ENCODE measurements at places on chromosomes 5 and 9. TPM values are rescaled to one million over a fixed set of nuclear protein-coding genes. Genes with fewer than 3 reads are reported as not detected.

The LAMC3 gene
- 0.50 TPM for total RNA-seq

The NIM1K gene
- total RNA-seq = 0.42 TPM

DNA sequence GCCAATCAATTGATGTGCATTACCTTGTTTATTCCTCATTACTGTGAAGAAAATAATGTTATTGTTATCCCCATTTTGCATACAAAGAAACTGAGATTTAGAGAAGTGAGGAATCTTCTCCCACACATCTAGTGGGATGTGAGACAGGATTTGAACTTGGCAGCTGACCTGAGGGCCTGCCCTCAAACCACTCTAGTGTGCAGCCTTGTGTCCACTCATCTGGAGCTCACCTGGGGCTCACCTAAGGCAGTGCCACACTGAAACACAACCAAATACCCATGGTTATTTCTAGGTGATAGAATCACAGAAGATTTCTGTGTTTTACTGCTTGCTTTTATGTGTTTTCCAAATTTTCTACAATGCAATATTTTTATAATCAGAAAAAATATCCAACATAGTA, 94.7 kb upstream of the SAP30L start:
- no peak for DNase-seq

- DNase-seq = no peak
Observed at GRCh38 chr9:14967450-14968321, 57.5 kb upstream of the FREM1 start.

The HAVCR1 gene
- total RNA-seq = not detected

- DNase-seq = no peak
Observed at GRCh38 chr5:5220901-5221631, 80.9 kb downstream of the ADAMTS16 start.

The IL5 gene
- not detected for total RNA-seq
